GM13977 (cell line): ENCODE measurements at places on chromosomes 13 and 19.

DNA sequence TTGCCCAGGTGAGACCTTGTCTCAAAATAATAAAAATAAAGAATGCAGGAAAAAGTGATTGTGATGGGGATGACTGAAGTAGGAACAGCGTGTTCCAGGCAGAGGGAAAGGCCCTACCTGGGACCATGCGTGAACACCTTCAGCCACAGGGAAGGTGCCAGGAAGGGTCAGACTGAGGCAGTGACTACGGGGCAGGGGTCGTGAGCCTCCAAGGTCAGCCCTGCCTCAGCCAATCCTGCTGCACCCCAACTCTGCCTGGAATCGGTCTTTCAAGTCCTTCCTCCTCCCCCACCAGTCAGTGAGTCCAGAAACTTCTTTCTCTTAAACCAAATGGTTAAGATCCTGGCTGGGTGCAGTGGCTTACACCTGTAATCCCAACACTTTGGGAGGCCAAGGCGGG is 16.1 kb upstream of the TLE2 start:
- DNase-seq, result no peak

- DNase-seq, result peak; percentile 36
Observed at GRCh38 chr13:79812070-79812850, 331.3 kb downstream of the NDFIP2 start.

GRCh38 chr13:113121183-113121927 is 1.2 kb upstream of the F10 start:
- no peak for DNase-seq

DNA sequence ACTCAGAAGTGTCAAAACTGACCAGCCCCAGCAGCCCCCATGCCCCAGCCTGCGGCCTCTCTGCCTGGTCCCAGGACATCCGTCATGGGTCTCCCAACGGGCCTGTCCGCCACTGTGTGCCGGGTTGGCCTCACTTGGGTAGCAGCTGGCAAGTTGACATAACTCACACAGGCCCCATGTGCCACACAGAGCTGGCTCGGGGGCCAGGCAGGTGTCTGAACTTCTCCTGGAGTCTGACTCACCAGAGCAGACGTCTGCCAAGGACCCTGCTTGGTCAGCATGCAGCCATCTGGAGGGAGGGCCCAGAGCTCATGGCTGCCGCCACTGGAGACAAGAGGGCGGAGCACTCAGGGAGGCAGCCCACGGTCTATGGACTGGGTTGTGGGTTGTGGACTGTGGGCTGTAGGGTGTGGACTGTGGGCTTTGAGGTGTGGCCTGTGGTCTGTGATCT is 32.0 kb upstream of the TMEM255B start:
- DNase-seq, result no peak

GRCh38 chr19:53132141-53132991 is at the start of gene ZNF415:
Gene ZNF415 (minus strand): TSS chr19:53132910. CDS start chr19:53122676, 10,234 bp downstream.
- DNase-seq, result peak; percentile 37

- DNase-seq, result no peak
Observed at GRCh38 chr13:44402899-44403445, 29.3 kb downstream of the SERP2 start.
